HepG2 (cell line): ENCODE measurements at places on chromosomes 7 and 10. TPM values are rescaled to one million over a fixed set of nuclear protein-coding genes. Genes with fewer than 3 reads are reported as not detected.

GRCh38 chr7:159153511-159153910 lies 8.8 kb upstream of the VIPR2 start:
- no peak for DNase-seq

DNA sequence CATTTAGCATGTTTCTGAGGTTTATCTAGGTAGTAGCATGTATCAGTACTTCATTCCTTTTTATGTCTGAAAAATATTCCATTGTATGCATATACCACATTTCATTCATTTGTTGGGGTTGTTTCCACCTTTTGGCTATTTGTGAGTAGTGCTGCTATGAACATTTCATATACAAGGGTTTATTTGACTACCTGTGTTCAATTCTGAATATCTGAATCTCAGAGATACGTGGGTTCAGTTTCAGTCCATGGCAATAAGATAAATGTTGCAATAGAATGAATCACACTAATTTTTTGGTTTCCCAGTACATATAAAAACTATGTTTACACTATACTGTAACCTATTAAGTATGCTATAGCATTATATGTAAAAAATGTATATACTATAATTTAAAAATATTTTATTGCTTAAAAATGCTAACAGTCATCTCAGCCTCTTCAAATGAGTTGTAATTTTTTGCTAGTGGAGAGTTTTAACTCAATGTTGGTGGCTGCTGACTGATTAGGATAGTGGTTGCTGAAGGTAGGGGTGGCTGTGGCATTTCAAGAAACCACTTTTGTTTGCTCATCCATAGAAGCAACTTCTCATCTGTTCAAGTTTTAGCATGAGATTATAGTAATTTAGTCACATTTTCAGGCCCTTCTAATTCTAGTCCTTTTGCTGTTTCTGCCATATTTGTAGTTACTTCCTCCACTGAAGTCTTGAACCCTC lies 13.9 kb downstream of the PLEKHA1 start:
- DNase-seq, result no peak

Gene GRK5
- 12.6 and 12.8 TPM in 2 replicates for total RNA-seq

Gene OR6B1
- total RNA-seq, result not detected in 2 replicates

GRCh38 chr7:115146148-115146547 lies 224.3 kb downstream of the MDFIC start:
- no peak for DNase-seq

DNA sequence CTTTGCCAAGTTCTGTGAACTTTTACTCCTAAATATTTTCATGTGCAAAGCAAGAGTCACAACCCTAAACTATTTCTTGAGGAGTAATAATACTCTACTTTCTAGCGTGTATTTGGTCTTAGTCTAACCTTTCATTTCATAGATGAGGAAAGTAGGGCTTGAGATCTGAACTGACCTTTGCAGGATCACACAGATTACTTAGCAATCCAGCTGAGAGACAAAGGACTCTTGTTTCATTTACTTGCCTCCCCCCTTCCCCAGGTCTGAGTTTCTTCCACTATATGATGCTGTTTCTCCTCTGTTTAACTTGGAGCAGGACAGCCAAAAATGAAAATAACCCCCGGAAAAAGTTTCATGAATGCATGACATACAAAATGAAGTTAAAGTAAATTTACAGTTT lies 75.3 kb upstream of the PTN start:
- DNase-seq, result no peak

Gene CTTNBP2
- not detected in 2 replicates for total RNA-seq

Gene PHKG1
- 0.44 TPM in 1 of 2 replicates, not detected in the other for total RNA-seq

Gene SPACDR
- total RNA-seq, result not detected in 2 replicates

Gene PON3
- 14.1 and 23.6 TPM in 2 replicates for total RNA-seq

DNA sequence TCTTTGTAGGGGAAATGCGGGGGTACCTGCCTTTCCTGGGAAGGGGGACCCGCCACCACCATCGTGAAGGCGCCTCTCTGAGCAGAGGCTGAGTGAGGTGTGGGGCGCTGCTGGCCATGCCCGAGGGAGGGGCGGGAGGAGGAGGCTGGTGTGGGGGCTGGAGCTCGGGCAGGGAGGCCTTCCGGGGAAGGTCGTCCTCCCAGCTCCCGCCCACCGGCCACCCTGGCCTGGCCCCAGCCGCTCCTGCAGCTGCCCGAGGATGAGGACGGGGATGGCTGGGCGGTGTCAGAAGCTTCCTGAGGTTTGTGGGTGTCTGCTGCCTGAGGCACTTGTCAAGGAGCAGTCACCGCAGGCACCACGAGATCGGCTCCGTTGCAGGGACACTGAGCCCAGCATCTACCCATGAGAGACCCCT lies 11.4 kb downstream of the PWWP2B start:
- DNase-seq, result no peak

Gene FAM13C
- total RNA-seq, result 0.07 TPM in 1 of 2 replicates, not detected in the other

DNA sequence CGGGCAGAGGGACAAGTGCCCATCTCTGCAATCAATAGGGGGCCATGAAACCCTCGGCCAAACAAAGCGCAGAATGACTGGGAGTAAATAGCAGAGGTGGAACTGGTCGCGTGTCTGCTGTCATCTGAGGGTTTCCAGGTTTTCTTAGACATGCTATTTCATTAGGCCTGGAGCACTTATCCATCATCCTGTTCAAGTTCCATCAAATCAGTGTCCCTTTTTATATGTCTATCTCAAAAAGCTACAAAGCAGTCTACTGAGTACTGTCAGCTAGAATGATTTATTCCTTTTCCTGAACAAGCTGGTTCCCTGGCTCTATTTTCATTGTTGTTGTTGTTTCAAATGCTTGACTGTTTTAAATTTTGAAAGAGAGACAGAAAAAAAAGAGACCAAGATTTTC lies 590.5 kb downstream of the PARD3 start:
- DNase-seq, result no peak

DNA sequence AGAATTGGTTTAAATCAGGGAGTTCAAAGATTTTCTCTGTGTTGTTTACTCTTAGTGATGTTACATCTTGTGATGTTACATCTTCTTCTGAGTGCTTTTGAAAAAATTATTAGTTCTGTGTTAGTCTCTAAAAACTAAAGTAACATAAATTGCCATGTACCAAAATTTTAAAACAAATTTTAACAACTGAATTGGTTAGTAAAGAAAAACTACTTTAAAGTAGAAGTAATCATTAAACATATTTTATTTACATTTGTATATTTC lies 5.2 kb upstream of the IGF2BP3 start:
- no peak for DNase-seq

GRCh38 chr10:85454386-85454785 lies 912.2 kb downstream of the GRID1 start:
- no peak for DNase-seq

GRCh38 chr10:36441557-36441956 lies 683.8 kb upstream of the ANKRD30A start:
- DNase-seq, result no peak

Gene TMEM248
- total RNA-seq, result 34.7 and 54.3 TPM in 2 replicates

- no peak for DNase-seq
These were observed 356.6 kb upstream of the ZMIZ1 start for GRCh38 chr10:78712147-78712546.

DNA sequence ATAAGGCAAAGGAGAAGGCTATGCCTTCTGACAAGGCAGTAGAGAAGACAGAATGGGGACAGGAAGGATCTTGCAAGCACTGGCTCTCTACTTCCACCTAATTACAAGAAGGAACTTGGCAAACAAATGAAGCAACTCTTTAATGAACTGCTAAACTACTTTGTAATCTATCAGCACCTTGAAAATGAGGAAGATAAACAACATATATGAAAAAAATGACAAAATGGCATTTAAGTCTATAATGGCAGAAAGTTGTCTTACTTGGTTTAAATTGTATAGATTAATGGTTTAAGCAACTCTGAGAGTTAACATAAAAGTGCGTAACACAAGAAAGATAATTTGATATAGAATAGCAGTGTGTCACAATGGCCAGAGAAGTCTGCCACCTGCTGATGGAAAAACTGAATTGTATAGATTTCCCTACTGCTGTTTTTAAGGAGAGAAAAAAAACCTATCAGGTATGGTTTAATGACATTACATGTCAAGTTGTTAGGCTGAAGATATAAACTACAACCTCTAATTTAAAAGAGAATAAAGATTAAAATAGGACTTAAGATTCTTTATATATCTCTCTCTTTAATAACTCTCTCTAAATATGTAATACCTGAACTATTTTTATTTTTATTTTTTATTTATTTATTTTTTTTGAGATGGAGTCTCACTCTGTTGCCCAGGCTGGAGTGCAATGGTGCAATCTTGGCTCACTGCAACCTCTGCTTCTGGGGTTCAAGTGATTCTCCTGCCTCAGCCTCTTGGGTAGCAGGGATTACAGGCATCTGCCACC lies 11.8 kb downstream of the NT5C3A start:
- DNase-seq, result peak; percentile 41

Gene GIMAP5
- total RNA-seq, result not detected in 2 replicates

DNA sequence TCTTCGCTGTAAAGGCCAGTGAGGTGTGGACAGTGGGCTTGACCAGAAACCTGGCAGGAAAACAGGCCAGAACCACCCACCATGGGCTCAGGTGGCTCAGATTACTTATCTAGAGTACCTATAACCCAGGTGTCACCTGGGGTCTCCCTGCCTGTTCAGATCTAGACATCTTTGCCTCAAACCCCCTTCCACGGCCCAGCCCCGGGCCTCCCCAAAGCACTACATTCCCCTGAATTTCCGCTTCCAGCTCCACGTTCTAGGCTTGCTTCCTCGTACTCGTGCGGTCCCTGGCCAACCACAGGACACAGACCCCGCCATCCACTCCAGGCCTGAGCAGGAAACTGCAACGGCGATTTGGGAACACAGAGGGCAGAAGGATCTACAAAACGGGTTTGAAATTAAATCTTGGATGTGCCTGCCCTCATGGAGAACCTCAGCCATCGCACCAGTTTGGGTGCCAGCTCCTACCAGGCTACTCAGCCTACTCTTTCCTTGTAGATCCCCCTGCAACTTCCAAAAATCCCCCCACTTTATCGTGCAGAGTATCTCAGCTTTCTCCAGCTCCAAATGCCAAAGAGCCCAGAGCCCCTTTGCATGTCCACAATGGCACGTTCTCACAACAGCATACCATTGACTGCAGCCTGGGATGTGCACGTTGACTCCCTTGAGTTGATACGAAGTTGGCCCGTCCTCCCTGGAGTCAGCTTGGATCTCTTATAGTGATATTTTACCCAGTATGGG lies 62.7 kb upstream of the CACUL1 start:
- DNase-seq, result no peak

Gene SEPHS1
- 61.5 and 76.0 TPM in 2 replicates for total RNA-seq

Gene STRIP2
- 3.8 and 8.2 TPM in 2 replicates for total RNA-seq

DNA sequence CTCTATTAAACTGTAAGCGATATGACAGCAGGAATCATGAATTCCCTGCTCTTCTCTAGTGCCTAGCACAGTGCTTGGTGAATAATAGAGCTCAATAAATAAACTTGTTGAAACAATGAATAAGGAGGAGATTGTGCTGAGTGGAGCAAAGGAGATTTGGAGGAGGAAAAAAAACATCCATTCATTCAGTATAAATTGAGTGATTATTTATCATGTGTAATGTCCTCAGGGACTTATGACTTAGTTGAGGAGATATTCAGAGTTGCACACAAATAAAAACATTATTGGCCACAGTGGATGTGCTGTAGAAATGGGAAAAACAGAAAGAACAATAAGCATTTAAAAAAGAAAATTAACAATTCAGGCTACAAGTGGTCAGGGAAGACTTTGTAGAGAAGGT lies 125.7 kb downstream of the FOXP2 start:
- DNase-seq, result no peak
